Esophagus squamous epithelium (tissue), 5 donors: ENCODE measurements at places on chromosomes 1 and 21.

DNA sequence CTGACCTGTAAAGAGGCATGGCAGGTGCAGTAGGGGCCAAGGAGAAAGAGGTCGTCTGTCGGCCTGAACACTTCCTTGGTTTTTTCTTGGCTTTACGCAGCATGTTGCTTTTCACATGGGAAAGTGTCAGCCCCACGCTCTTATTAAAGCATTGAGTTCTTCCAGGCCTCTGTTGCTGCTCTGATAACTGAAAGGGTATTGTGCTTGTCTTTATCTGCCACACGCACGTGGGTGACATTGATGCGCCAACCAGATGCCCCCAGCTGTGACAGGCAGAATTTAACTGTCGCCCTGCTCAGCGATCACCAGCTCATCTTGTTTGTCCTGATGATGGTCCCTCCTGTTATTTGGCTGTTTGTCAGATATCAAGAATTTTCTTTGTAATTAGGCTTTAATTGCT is 76.5 kb downstream of the GALNT2 start:
- DNase-seq: no peak

- DNase-seq: no peak
Observed at GRCh38 chr1:229119876-229120275, 151.0 kb upstream of the RAB4A start.

- no peak for DNase-seq
Observed at GRCh38 chr1:1542766-1543705, 2.6 kb upstream of the TMEM240 start.

DNA sequence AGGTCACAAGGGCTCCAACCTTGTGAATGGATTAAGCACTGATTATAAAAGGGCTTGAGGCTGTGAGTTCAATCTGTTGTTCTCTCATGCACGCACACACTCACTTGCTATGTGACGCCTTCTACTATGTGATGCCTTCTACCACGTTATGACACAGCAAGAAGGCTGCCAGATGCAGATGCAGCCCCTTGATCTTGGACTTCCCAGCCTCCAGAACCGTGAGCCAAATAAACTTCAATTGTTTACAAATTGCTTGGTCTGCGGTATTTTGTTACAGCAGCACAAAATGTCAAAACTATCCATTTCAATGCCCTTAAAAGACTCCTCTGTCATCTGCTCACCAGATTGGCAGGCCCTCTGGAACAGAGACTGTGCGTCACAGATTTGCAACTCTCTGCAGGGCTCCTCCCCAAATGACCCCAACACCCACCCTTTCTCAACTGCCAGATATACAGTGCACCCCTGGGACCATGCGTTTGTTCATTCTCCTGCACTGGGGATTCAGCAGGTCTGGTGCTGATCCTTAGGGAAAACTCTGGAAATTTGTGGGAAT is 47.8 kb upstream of the KANK4 start:
- no peak for DNase-seq
